H9 (cell line): ENCODE measurements at places on chromosomes 5 and 9. TPM values are rescaled to one million over a fixed set of nuclear protein-coding genes. Genes with fewer than 3 reads are reported as not detected.
A peak's percentile ranks its signal among the peaks of the same experiment; 100 is the strongest.

- no peaks in the 10 kb centered on the region for H3K27me3 ChIP-seq
- no peak for DNase-seq
These were observed 22.8 kb downstream of the CCDC69 start for GRCh38 chr5:151200913-151201595.

GRCh38 chr5:161030229-161030628 lies 178.2 kb upstream of the ATP10B start:
- H3K4me1 ChIP-seq = no peaks in the 10 kb centered on the region
- no peak overlapping the region for H3K27ac ChIP-seq
- H3K36me3 ChIP-seq = no peaks in the 10 kb centered on the region
- no peak for DNase-seq

GRCh38 chr9:134858051-134858841 lies 22.4 kb upstream of the FCN2 start:
- H3K4me3 ChIP-seq = no peak overlapping the region
- no peak overlapping the region for H3K27ac ChIP-seq
- peak; percentile 31 for DNase-seq
- no peaks in the 10 kb centered on the region for H3K4me1 ChIP-seq

- H3K36me3 ChIP-seq = peaks cover 12% of the 10 kb centered on the region; the same call in 2 of the 3 replicates
- peak; percentile 68 for DNase-seq
- H3K27me3 ChIP-seq = no peaks in the 10 kb centered on the region
- H3K4me3 ChIP-seq = no peak overlapping the region
- peaks cover 6% of the 10 kb centered on the region; the same call in 1 of the 2 replicates for H3K4me1 ChIP-seq
These were observed 23.4 kb downstream of the MEGF10 start for GRCh38 chr5:127313847-127314473.

DNA sequence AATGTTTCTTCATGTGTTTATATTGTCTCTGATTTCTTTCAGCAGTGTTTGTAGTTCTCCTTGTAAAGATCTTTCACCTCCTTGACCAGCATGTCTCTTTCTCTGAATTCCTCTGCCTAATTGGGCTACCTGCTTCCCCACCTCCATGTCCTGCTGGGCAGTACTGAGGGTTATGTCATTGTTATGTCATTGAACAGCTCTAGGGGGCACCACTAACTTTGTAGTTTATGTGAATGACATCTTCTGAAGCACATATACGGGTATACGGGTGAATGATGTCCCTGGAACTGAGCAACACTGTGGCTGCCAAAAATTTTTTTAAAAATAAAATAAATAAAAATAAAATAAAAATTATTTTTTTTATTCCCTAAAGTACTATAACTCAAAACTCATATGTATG lies 16.9 kb upstream of the SNCAIP start:
- DNase-seq = peak; percentile 52
- H3K27me3 ChIP-seq = no peaks in the 10 kb centered on the region
- H3K4me1 ChIP-seq = peaks cover 12% of the 10 kb centered on the region; the same call in 1 of the 2 replicates
- 0 out of 3 replicates have a peak, but pooled peaks cover 4% of the 10 kb centered on the region for H3K36me3 ChIP-seq
- H3K4me3 ChIP-seq = no peak overlapping the region

GRCh38 chr9:137301081-137301947 lies 757 bp downstream of the NRARP start:
- peak overlapping the region; percentile 99 for H3K4me3 ChIP-seq
- no peak overlapping the region for H3K27ac ChIP-seq
- peak; percentile 59 for DNase-seq
- H3K4me1 ChIP-seq = peaks cover 5% of the 10 kb centered on the region; the same call in 1 of the 2 replicates
- H3K36me3 ChIP-seq = no peaks in the 10 kb centered on the region

DNA sequence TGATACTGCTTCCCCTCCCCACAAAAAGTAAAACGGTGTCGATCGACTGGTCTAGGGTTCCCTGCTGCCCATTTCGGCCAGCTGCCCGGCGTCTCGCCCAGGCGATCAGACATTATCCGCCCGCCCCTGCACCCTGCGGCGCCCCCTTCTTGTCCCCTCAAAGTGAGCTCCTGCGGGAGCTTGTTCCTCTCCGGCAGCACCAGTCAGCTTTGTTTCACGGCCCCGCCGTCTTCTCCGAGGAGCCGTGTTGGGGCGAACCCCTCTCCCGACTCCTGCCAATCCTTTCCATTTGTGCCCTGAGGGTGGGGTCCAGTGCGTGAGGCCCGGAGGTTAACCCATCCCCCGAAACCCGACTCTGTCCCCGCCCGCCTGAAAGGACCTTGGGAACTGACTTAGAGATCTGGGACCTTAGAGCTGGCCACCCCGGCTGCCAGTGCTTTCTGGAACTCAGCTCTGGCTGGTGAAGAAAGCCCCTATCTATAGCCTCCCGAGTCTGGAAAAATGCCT lies 518 bp downstream of the UBE2B start:
- H3K4me3 ChIP-seq = peak overlapping the region; percentile 95
- H3K4me1 ChIP-seq = no peaks in the 10 kb centered on the region
- H3K36me3 ChIP-seq = peaks cover 14% of the 10 kb centered on the region
- peak overlapping the region; percentile 97 for H3K27ac ChIP-seq

DNA sequence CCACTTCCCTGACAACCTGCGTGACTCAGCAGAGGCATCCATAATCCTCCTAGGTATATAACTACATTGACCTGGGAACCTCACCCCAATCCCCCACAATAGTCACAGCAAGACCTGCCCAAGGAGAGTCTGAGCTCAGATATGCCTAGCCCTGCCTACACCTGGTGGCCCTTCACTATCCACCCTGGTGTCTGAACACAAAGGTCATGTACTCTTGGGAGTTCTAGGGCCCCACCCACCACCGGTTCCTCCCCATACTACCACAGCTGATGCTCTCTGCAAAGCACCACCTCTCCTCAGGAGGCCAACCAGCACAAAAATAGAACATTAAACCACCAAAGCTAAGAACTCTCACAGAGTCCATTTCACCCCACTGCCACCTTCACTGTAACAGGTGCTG lies 34.8 kb upstream of the CARTPT start:
- H3K4me3 ChIP-seq = no peak overlapping the region
- no peak overlapping the region for H3K27ac ChIP-seq
- H3K36me3 ChIP-seq = no peaks in the 10 kb centered on the region
- DNase-seq = no peak
- H3K4me1 ChIP-seq = no peaks in the 10 kb centered on the region

- H3K4me3 ChIP-seq = no peak overlapping the region
- no peaks in the 10 kb centered on the region for H3K27me3 ChIP-seq
- DNase-seq = no peak
- H3K4me1 ChIP-seq = no peaks in the 10 kb centered on the region
- H3K27ac ChIP-seq = no peak overlapping the region
These were observed 45.8 kb downstream of the THOC3 start for GRCh38 chr5:175922192-175922885.

DNA sequence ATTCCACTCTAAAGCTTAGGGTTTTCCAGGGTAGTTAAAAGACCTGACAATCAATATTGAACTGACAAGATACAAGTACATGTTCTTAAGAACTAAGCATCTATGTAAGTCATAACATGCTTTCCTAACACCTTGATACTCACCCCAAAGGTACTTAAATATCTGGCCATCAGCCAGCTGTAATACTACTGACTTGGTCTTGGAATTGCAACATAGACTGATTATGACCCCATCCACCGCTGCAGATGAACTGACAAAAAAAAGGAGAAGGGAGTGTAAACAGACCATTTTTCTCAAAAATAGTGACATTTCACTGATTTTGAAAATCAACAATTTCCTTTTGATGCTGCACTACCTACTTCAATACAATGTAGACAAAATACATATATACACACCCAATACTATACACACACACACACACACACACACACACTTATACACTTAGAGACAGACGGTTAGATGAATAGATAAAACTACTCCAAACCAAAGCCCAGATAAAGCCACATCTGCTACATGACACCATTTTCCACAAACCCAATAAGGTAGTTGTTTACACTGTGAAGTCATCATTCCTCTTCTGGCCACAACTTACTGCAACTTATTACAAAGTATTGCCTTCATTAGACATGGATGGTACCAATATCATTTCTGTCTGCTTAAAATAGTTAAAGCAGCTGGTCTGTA lies 30.4 kb downstream of the ELP1 start:
- H3K4me1 ChIP-seq = no peaks in the 10 kb centered on the region
- H3K27me3 ChIP-seq = no peaks in the 10 kb centered on the region
- peaks cover 60% of the 10 kb centered on the region for H3K36me3 ChIP-seq
- no peak for DNase-seq

GRCh38 chr9:4620881-4621555 lies 41.1 kb upstream of the PLPP6 start:
- H3K36me3 ChIP-seq = no peaks in the 10 kb centered on the region
- DNase-seq = no peak
- peak overlapping the region; percentile 26 for H3K27ac ChIP-seq

STXBP1 gene
- total RNA-seq = 22.1 and 22.3 TPM in 2 replicates

FCN2 gene
- not detected in 2 replicates for total RNA-seq

SH2D3C gene
- 1.3 and 1.7 TPM in 2 replicates for total RNA-seq

STK32A gene
- total RNA-seq = 0.99 and 1.3 TPM in 2 replicates
